ENCODE measurements at places on chromosomes 16 and 17.

DNA sequence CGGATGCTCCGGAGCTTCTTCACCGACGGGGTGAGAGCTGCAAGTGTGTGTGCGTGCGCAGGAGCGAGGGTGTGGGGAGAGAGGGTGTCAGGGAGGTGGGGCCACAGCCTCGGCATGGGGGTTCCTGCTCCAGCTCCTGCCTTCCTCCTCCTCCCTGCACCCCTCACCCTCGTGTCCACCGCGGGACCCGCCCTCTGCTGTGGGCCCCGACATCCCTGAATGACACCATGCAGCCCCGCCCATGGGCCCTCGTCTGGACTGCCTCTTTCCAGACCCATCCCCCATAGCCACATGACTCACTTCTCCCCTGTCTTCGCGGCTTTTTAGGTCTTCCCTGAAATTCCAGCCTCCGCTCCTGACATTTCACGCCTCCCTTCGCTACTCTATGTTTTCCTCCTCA is 41.6 kb downstream of the ARHGAP23 start:
- DNase-seq = no peak

DNA sequence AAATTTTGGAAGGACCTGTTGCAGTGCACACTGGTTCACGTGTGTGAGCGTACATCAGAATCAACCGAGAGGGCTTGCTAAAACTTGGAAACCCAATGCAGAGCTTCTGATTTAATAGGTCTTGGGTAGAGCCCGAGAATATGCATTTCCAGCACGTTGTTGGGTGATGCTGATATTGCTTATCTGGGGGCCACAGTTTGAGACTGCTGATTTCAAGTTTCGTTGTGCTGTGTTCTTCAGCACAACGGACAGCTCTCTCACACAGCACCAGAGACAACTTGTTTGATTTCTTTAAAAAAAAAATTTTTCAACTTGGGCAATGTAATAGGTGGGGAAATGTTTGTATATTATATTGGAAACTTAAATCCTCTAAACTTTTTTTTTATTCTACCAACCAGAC is 9.4 kb downstream of the OR4D2 start:
- DNase-seq = no peak

GRCh38 chr17:11109106-11109505 is 131.9 kb upstream of the SHISA6 start:
- DNase-seq = no peak

GRCh38 chr16:85158743-85159178 is 46.5 kb upstream of the CIBAR2 start:
- DNase-seq = no peak

- DNase-seq = no peak
These were observed 22.8 kb downstream of the ABCC1 start for GRCh38 chr16:15972046-15972868.

GRCh38 chr16:8070506-8070905 is 519.8 kb downstream of the TMEM114 start:
- DNase-seq = no peak

DNA sequence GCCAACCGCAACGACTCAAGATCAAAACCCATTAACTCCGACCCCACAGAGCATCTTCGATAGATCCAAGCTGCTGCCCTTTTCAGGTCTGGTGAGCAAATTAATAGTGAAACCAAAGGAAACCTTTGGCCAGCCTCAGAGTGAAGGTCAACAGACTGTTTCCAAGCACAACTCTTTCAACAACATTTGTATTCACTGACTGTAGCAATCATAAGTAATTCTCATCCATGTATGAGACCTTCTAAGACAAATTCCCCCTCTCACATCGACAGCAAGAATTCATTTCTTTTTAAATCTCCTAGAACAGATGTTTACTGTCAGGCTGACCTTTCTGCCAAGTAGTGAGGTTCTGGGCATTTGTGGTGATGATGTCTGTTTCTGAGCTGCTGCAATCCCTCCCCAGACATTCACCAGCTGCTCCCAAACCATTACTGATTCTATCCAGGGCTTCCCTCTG is 64.2 kb downstream of the SLC39A11 start:
- no peak for DNase-seq

DNA sequence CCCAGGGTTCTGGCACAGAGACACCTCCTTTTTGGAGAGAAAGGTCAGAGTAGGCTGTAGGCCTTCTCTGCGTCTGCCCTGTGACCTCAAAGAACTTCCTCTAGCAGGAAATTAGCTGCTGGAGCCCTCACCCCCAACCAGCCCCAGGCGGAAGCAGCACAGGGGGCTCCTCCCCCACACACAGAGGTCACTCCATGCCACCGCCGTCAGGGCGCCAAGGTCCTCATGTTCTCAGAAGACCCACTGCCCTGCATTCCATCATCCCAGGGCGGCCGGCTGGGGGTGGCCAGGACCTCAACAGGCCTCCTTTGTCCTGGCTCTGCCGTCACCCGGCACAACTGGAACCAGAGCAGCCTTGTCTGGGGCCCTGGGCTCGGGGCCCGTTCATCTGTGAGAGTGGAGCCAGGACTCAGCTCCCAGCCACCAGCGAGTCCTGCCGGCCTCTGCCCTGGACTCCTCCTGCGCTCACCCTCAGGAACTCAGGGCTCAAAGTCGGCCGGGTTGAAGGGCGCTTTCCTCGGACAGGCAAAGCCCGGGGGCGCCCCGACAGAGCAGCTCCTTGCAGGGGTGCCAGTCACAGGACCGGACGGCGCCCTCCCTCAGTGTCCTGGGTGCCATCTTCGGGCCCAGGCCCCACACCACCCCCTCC is 1.2 kb downstream of the TMC6 start:
- no peak for DNase-seq

GRCh38 chr17:7203391-7203790 is 16.2 kb downstream of the DLG4 start:
- no peak for DNase-seq

GRCh38 chr17:55693254-55694216 is 29.1 kb downstream of the TMEM100 start:
- DNase-seq = no peak

DNA sequence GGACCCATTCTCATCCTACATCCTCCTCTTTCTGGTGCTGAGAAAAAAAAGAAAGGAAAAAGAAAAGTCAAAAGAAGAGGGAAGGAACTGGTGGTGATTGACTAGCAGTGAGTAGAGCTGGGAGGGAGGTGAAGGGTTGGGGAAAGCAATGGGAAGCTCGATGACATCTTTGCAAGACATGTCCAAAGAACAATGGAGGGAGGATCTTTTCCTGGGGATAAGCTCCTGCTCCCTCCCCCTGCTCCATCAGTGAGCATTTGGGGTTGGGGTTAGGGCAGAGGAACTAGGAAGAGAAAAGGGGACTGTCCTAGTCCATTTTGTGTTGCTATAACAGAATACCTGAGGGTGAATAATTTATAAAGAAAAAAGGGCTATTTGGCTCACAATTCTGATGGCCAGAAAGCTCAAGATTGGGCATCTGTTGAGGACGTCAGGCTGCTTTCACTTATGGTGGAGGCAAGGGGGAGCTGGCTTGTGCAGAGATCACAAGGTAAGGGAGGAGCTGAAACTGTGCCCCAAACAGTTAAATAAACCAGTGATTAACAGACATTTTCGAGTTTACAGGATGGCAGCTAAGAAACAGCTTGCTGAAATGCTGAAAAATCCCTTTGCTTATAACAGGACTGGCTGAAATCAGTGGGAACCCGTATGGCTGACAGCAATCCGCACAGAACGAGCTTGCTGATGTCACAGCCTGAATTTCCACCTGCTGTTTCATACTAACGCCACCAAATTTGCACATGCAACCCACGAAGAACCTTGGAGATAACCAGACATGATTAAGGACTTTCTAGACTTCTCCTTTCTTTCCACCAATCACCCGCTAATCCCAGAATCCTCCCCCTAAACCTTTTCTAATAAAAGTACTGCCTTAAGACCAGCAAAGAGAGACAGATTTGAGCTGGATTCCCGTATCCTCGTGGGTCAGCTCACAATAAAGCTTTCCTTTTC is 1.6 kb upstream of the ODF4 start:
- DNase-seq = no peak

- DNase-seq = no peak
These were observed 431 bp downstream of the TEKT3 start for GRCh38 chr17:15340966-15341365.

GRCh38 chr16:9195287-9195686 is 103.8 kb downstream of the HAPSTR1 start:
- DNase-seq = no peak

DNA sequence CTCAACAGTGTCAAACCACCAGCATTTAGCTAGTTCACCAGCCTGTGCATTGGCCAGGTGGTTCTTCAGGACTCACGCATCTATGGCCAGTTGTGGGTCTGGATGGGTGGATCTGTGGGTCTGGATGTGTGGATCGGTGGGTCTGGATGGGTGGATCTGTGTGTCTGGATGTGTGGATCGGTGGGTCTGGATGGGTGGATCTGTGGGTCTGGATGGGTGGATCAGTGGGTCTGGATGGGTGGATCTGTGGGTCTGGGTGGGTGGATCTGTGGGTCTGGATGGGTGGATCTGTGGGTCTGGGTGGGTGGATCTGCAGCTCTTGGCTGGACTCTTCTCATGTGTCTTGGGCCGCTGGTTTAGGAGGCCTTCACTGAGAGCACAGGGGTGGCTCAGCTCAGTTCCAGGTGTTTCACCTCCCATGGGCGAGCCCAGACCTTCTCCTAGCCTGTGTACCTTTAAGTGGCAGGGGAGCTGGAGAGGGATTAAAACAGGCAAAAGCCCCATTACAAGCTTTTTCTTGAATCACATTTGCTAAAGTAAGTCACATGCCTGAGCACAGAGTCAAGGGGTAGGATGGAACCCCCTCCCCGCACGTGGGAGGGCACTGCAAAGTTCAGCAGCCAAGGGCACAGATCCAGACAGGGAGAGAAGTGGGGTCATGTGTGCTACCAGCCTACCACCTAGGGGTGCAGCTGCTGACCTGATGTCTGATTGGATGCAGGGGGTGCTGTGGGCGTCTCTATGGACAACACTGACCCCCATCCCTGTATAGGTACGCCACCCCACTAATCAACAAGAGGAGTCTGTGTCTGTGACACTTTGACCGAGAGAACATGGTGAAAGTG is 3.4 kb upstream of the NUBP1 start:
- DNase-seq = no peak

DNA sequence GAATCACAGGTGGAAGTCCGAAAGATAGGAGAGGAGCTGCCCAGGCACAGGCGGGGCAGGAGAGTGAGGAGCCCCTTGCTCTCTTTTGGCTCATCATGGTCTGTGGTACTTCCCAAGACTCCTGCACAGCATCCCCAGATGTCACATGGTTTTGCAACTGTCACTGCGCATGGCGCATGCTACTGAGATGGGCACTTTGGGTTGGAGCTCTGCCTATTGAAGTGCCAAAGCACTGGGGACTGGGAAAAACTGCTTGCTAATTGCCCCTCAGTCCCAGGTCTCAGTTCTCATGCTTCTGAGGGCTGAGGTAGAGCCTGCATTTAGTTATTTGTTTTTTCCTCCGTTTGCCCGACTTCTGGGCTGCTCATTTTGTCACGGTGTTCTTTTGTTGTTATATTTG is 156.8 kb upstream of the CDH13 start:
- no peak for DNase-seq

DNA sequence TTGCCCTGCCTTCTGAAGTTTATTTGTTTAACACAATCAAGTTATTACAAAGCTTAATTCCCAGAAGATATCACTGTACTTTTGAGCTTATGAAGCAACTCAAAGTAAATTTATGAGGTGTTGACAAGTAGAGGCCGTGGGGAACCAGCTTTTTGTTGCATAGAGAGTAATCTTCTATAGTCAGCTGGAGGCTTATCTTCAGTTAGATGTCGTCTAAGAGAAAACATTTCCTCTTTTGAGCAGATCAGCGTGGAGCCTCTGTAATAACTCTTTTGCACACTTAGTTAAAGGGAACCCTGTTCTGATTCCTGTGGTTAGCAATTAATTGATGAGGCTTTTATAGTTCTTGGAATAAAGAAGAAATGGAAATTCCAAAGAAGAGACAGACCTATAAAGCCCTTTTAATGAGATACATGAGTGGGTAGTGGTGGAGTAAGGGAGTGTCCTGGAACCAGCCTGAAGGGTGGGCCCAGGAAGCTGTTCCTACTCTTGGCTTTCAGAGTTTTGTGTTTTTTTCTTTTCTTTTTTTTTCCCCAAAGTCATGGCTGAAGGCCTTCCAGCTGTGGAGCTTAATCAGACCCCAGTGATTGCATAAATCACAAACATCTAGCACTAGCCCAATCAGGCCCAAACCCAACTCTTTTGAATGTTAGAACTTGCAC is 28.9 kb upstream of the MAP3K14 start:
- DNase-seq = no peak

- DNase-seq = no peak
These were observed 49.8 kb upstream of the ARHGAP44 start for GRCh38 chr17:12739500-12739899.

GRCh38 chr17:34360601-34361270 is 2.3 kb downstream of the CCL1 start:
- DNase-seq = no peak

DNA sequence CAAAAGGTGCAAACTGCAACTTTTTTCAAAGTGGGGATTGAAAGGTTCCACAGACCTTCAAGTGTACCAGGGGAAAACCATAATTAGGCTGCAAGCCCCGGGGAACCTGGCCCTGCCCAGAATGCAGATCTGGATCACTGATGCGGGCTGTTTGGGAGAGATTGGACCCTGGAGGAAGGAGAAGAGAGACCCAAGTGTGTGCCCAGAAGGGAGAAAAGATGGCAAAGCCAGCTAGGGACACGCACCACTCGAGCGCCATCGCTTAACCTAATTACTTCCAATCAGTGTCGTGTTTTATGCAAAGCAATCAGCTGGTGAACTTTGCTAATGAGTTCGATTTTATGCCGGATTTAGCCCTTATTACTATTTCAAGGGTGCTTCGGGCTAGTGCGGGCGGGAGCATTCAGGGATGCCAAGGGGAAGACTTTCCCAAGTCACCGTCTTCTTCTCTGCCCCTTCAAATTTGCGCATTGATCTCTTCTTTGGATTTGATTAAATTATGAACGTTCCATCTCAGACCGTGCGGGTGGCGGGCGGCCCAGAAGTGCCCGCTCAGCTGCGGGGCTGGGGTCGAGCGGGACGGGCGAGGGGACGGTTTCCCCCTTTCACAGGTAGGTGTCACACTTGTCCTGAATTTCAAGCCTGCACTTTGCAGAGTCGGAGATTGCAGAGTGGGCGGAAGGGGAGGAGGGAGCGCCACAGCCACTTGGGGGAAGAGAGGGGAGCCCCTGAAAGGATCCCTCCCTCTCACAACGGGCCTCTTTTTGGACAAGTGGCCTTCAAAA is 4.0 kb downstream of the IRX5 start:
- DNase-seq = no peak
